ENCODE measurements at places on chromosomes 2 and 18. TPM values are rescaled to one million over a fixed set of nuclear protein-coding genes. Genes with fewer than 3 reads are reported as not detected.

Gene TYMS
- 3.8 TPM for total RNA-seq

Gene ZNG1B
- 28.9 TPM for total RNA-seq

Gene MALL
- total RNA-seq, result 14.0 TPM

Gene DES
- total RNA-seq, result 5,895 TPM

Gene RNU2-63P
- 2.4 TPM for total RNA-seq

Gene EVX2
- total RNA-seq, result not detected

Gene HAAO
- 3.4 TPM for total RNA-seq

Gene IL1A
- total RNA-seq, result not detected

Gene GREB1L
- total RNA-seq, result 12.0 TPM

Gene SP140L
- total RNA-seq, result 7.9 TPM

Gene CHRNA1
- total RNA-seq, result 0.16 TPM

Gene LINC00305
- total RNA-seq, result not detected

Gene ZNF804A
- total RNA-seq, result not detected

Gene POTEC
- not detected for total RNA-seq

Gene ADRA2B
- total RNA-seq, result 1.6 TPM

Gene NTSR2
- total RNA-seq, result 0.24 TPM

Gene ACTR1B
- total RNA-seq, result 65.3 TPM

Gene ANTXR1
- total RNA-seq, result 39.9 TPM

Gene GKN1
- not detected for total RNA-seq

Gene TANK
- 33.7 TPM for total RNA-seq

Gene TSHZ1
- total RNA-seq, result 22.6 TPM
